ENCODE measurements at places on chromosomes 16 and 17. TPM values are rescaled to one million over a fixed set of nuclear protein-coding genes. Genes with fewer than 3 reads are reported as not detected.

The PMFBP1 gene
- 3.7 TPM for total RNA-seq

The SOX9 gene
- total RNA-seq, result 43.2 TPM

The CD300LB gene
- not detected for total RNA-seq

The RAB26 gene
- total RNA-seq, result 1.1 TPM

The KCNH4 gene
- total RNA-seq, result 0.18 TPM

The PGAP6 gene
- 49.0 TPM for total RNA-seq

The KRTAP16-1 gene
- total RNA-seq, result not detected

The HOXB5 gene
- total RNA-seq, result 31.1 TPM

The KRTAP9-2 gene
- total RNA-seq, result not detected

The RNF222 gene
- not detected for total RNA-seq

The SLC12A3 gene
- not detected for total RNA-seq

The RCVRN gene
- 1.8 TPM for total RNA-seq

The TMC5 gene
- total RNA-seq, result 2.2 TPM

The TNFRSF17 gene
- not detected for total RNA-seq

The HEATR9 gene
- total RNA-seq, result not detected

The ICAM2 gene
- total RNA-seq, result 0.22 TPM

The CCDC43 gene
- 24.9 TPM for total RNA-seq

The OR4D1 gene
- total RNA-seq, result not detected

The BICDL2 gene
- 5.1 TPM for total RNA-seq
